ENCODE measurements at places on chromosomes 5 and 9.

DNA sequence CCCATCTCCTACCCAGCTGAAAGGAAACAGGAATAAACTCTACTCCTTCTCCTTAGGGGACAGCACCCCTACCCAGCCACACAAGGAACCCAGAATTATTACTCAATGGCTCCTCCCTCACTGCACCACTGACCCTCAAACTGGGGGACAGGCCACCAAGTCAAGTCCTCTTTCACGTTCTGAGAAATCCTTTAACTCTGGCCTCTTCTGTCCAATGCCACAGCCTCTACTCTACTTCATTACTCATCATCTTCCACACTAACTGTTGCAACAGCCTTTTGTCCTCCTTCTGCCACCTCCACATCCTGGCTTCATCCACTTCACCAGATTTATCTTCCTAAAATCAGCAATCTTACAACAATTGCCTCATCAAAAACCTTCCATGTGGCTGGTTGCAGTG is 6.8 kb downstream of the TTC39B start:
- no peak for DNase-seq

DNA sequence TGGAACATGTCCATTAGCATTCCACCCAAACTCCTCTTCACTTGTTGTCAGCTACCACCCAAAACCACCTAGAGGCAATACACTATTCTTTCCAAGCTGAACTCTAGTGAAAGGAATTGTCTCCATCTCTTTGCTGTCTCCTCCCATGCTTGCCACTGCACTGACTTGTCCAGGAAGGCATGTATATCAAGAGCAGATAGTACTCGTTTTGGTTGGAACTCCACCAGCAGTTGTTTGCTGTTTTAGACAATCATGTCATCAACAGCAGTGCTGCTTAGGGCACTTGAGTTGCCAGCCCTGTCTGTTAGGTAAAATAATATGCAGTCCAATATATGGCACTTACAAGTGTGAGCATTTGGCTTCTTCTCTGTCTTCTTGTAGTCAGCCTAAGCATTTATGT is 80.0 kb upstream of the SAP30L start:
- no peak for DNase-seq

DNA sequence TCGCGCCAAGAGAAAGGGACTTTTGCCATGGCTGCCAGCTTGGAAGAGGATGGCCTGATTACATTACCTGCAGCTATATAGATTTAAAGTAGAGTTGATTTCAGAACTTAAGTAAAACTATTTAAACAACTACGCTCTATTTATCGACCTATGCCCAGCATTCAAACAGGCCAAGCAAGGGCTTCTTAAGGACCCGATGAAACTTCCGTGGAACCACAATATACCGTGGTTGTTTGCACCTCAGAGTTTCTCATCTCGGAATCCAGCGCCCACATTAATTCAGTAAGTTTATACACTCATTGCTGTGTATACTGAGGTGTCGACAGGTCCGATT is 505 bp upstream of the CDC14B start:
- no peak for DNase-seq

DNA sequence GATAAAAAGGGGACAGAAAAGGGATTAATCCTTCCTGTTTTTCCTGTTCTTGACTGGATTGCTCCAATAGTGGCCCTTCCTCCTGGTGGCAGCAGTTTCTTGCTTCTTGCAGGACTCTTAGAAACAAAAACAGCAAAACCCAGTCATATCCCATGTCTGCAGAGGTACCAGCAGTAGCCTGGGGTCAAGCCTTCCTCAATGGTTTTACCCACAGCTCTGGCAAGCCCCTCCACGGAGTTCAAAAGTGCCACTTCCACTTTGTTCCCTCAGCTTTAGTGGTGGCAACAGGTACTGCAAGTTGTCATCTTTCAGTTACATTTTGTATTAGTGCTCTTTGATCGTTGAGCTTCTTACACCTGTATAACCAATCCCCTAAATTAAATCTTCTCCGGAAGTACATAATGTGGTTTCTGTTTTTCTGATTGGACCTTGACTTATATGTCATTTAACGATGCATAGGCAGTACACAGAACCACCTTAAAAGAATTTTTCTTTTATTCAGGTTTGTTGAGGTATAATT is 8.7 kb upstream of the RANBP6 start:
- DNase-seq = no peak

GRCh38 chr5:130278136-130278535 is 373.9 kb downstream of the CHSY3 start:
- no peak for DNase-seq

DNA sequence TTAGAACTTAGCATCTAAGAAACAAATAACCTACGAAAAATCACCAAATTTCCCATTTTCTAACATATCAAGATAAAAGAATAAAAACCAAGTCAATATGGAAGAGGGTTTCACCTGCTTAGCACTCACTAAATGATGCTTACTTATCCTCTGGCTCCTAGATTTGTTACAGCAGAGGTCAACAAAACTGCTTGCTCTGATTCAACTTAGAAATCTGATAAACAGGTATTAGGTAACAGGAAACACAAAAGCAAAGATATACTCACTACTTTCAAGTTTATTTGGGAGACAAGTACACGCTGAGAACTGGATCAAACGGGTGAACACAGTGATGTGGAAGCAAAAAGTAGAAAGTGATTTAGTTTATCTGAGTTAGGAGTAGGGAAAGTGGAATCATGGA is 235.7 kb upstream of the TARS1 start:
- DNase-seq = no peak

DNA sequence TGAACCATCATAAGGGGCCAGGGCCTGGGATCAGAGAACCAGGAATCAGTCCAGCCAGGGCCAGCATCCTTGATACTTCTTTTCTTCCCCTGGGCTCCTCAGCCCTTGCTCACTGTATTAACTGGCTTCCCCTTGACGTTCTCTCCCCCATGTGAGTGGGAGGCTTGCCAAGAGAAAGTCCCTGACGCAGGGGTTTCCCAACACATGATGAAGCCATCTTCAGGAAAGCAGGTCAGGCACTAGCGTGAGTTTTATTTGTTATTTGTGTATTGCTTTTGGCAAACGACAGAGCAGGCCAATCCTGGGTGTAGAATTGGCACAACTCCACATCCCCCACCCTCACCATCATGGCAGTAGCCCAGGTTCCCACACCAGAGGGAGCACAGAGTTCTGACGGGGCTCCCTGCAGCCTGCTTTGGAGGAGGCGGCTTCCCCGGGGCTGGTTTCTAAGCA is 165.5 kb upstream of the NFIL3 start:
- no peak for DNase-seq

- DNase-seq = no peak
These were observed 39.4 kb downstream of the MRPS27 start for GRCh38 chr5:72280581-72281069.

- no peak for DNase-seq
These were observed 207.2 kb upstream of the DAPK1 start for GRCh38 chr9:87290241-87291052.
